ENCODE measurements at places on chromosomes 7 and 10. TPM values are rescaled to one million over a fixed set of nuclear protein-coding genes. Genes with fewer than 3 reads are reported as not detected.

The JCAD gene
- 69.3 TPM for total RNA-seq

The IGF2BP3 gene
- total RNA-seq = 3.5 TPM

The MSS51 gene
- total RNA-seq = 2.9 TPM

The IL2RA gene
- 0.88 TPM for total RNA-seq

The TLX1 gene
- total RNA-seq = not detected

The CFAP46 gene
- 0.73 TPM for total RNA-seq

The SPDYE6 gene
- total RNA-seq = not detected

The PTN gene
- total RNA-seq = 51.1 TPM

The GFRA1 gene
- total RNA-seq = 153 TPM

GRCh38 chr10:132229834-132230556 lies 43.2 kb downstream of the DPYSL4 start:
- H3K27me3 ChIP-seq = no peaks in the 10 kb centered on the region
- H3K4me1 ChIP-seq = no peaks in the 10 kb centered on the region
- H3K4me3 ChIP-seq = peak overlapping the region; percentile 65
- H3K36me3 ChIP-seq = no peaks in the 10 kb centered on the region

DNA sequence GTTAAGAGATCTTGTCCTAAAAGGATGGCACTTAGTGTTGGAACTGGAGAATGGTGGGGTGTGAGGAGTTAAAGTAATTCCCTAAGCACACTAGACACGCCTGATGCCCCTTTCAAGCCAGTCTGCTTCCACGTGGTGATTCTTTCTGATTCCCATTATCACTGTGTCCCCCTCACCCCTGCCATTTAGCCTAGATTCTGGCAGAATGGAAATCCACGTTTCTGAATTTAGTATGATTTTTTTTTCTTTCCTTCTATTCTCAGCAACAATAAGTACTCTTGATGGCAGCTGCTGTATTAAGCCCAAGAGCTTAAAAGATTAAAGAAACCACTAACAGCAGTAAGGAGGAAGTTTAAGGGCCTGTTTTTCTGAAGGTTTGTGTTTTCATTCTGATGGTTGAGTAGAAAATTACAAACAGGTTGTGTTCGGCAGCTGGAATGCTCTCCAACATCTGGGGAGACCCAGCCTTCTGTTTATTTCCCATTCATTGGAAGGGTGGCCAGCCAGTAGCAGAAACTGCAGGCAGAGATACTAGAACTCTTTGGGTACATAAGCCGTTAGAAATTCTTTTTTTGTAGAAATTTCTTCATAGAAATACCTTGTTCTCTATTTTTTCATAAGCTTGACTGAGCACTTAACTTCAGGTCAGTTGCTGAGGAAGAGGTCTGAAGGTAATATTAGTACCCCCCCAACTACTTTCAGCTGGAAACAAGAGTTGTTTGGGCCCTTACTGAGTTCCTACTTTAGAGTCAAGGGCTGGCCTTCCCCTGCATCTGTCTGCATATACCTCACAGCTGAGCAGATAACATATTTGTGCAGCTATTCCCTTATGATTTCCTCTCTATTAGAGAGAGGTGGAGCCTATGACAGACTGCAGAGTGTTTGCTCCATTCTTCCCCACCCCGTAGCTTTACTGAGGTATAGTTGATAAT lies 355.1 kb downstream of the AUTS2 start:
- H3K4me3 ChIP-seq = no peak overlapping the region
- H3K4me1 ChIP-seq = no peaks in the 10 kb centered on the region
- DNase-seq = no peak
- no peak overlapping the region for H3K27ac ChIP-seq

GRCh38 chr10:129869596-129870473 lies 94.2 kb downstream of the EBF3 start:
- DNase-seq = no peak
- no peaks in the 10 kb centered on the region for H3K27me3 ChIP-seq
- no peak overlapping the region for H3K27ac ChIP-seq
- H3K4me1 ChIP-seq = no peaks in the 10 kb centered on the region

DNA sequence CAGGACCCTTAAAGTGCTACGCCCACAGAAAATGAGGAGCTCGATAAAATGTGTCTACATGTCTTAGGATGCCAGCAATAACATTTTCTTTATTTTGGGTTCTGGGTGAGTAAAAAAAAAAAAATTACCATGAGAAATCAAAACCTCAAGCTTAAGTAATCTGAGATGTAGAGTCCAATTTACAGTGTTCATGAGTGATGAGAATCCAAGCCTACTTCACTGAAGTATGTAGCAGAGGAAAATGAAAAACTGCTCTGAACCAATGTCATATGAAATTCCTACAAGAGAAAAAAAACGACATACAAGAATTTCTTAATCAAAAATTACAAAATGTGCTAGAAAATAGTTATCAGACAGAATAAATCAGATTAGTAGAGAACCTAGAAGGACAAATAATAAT lies 274.4 kb downstream of the HTR7 start:
- no peaks in the 10 kb centered on the region for H3K36me3 ChIP-seq
- H3K27me3 ChIP-seq = no peaks in the 10 kb centered on the region
- no peaks in the 10 kb centered on the region for H3K4me1 ChIP-seq
- no peak overlapping the region for H3K4me3 ChIP-seq
- H3K27ac ChIP-seq = no peak overlapping the region

- H3K4me3 ChIP-seq = peak overlapping the region; percentile 51
- DNase-seq = no peak
- H3K4me1 ChIP-seq = peaks cover 11% of the 10 kb centered on the region
- H3K36me3 ChIP-seq = no peaks in the 10 kb centered on the region
- peaks cover 23% of the 10 kb centered on the region for H3K27me3 ChIP-seq
Measured at GRCh38 chr7:155455776-155456737, 1.9 kb upstream of the EN2 start.

- no peak overlapping the region for H3K27ac ChIP-seq
- no peak overlapping the region for H3K4me3 ChIP-seq
- no peak for DNase-seq
- H3K27me3 ChIP-seq = no peaks in the 10 kb centered on the region
- no peaks in the 10 kb centered on the region for H3K36me3 ChIP-seq
Measured at GRCh38 chr10:57015595-57016318, 654.7 kb upstream of the ZWINT start.

DNA sequence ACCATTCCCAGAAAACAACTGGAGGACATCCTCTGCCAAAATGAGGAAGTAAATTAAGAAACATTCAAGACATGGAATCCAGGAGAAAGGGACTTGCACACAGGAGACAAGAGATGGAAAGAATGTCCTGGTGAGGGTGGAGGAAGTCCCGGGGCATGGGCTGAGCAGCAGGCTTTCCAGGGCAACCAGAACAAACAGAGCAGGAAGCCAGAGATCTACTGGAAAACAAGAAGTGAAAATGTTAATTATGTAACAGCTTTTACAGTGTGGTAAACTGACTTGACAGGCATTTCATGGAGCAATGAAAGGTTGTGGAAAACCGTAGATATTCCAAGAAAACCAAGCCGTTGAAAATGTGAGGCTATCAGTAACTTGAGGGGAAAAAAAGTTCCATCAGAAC lies 55.2 kb upstream of the ZNF746 start:
- H3K27ac ChIP-seq = no peak overlapping the region
- no peaks in the 10 kb centered on the region for H3K27me3 ChIP-seq
- peaks cover 12% of the 10 kb centered on the region for H3K36me3 ChIP-seq
- H3K4me3 ChIP-seq = no peak overlapping the region

DNA sequence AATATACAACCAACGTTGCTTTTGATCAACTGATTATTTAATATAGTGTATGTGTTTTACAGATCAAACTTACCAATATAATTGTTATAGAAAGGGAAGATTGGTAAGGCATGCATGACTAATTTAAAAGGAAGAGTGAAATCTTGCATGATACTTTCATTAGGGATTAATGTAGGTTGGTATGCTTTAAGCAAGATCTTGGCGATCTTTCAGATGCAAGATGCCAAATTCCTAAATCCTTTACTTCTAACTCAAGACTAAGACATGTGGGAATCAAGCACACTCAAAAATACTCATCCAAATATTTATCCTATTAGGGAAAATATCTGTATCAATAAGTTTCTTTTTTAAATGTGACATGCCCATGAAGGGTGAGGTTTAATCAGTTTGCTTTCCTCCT lies 321.4 kb upstream of the MEOX2 start:
- no peaks in the 10 kb centered on the region for H3K27me3 ChIP-seq
- DNase-seq = no peak
- H3K4me3 ChIP-seq = no peak overlapping the region
- H3K27ac ChIP-seq = no peak overlapping the region
- H3K4me1 ChIP-seq = no peaks in the 10 kb centered on the region

DNA sequence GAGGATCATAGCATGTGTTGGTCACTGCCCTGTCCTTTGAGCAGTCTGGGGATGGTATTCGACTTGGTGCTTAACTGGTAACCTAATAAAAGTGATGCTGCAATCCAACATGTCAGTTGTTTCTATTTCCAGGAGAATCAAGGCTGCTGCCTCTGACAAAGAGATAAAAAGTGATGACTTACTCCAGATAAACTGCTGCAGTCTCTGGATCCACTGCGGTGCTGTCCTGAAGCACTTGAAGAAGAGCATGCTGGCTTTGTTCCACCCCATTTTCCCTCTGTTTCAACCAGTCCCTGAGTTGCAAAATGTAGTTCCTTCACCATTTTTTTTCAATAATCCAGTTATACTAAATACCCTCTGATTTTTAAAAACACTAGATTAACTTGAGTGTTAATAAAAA lies 403.5 kb upstream of the ANKRD30A start:
- H3K4me3 ChIP-seq = no peak overlapping the region
- DNase-seq = no peak
- no peaks in the 10 kb centered on the region for H3K27me3 ChIP-seq

GRCh38 chr10:63206997-63207811 lies 74.1 kb downstream of the NRBF2 start:
- H3K36me3 ChIP-seq = no peaks in the 10 kb centered on the region
- DNase-seq = no peak
- no peaks in the 10 kb centered on the region for H3K27me3 ChIP-seq
- H3K4me3 ChIP-seq = no peak overlapping the region
- H3K4me1 ChIP-seq = peaks cover 16% of the 10 kb centered on the region
- H3K27ac ChIP-seq = peak overlapping the region; percentile 71

DNA sequence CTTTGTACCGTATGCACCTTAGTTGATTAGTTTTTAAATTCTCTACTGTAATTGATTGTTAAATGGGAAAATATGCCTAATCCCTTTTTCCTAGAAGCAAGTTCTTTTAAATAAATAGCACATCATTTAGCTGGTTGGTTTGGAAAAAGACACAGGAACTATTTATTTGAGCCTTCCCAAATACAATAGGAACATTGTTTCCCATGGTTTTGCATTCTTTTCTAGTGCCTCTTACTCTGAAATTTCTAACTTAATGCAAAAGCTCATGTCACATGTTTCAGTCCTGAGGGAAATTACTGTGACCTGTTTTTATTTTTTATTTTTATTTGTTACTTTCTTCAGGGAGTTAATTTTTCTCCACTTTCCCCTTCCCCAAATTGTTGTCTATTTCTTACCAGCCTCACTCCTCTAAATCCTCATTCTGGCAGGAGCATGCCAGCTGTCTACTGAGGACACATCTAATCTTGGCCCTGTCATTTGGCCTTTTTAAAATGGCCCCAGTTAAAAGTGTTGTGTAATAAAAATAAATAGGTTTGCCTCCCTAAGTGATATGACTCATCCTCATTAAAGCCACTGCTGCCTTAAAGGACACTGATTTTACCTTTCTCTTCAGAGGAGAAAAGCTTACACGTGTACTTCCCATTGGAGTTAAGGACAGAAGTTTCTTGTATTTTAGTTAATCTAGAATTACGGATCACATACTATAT lies 94.5 kb downstream of the PPP1R3A start:
- H3K27me3 ChIP-seq = no peaks in the 10 kb centered on the region
- DNase-seq = no peak
- H3K4me1 ChIP-seq = no peaks in the 10 kb centered on the region

GRCh38 chr10:112429147-112429546 lies 17.6 kb downstream of the ZDHHC6 start:
- H3K27me3 ChIP-seq = no peaks in the 10 kb centered on the region
- H3K27ac ChIP-seq = no peak overlapping the region
- no peak for DNase-seq

DNA sequence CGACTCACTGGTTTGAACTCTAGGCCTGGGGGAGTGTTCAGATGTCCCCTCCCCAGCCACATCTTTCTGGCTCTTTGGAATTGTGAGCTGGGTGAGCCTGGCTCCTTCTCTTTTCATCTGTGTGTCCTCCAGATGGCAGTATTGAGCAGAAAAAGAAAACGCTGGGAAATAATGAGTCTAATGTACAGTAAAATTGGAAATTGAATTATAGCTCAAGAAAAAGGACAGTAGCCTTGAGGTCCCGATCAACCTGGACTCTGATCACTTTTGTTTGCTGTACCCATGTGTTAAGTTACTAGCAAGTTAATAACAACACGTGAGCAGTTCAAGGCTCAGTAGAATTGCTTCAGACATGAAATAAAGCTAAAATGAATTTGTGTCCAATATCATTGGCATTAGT lies 77.9 kb downstream of the SNX10 start:
- no peaks in the 10 kb centered on the region for H3K4me1 ChIP-seq
- H3K36me3 ChIP-seq = no peaks in the 10 kb centered on the region

DNA sequence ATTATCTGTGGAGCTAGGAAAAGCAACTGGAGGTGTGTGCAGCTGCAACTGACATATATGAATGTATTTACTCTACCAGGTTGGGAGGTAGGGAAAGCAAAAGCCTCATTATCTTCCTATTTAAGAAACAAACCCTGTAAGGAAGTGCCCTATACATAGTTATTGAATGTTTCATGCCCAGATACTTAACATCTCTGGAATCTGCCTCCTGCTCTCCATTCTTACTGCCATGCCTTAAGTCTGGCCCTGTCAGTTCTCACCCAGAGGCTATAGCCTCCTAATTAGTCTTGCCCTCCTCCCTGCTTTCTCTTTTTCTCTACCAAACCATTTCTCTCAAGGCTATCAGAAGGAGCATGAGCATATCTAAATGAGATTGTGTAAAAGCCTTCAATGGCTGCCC lies 542.6 kb upstream of the LRRN3 start:
- no peaks in the 10 kb centered on the region for H3K27me3 ChIP-seq
- no peak overlapping the region for H3K27ac ChIP-seq
- H3K4me1 ChIP-seq = no peaks in the 10 kb centered on the region
- H3K4me3 ChIP-seq = no peak overlapping the region
